ENCODE measurements at places on chromosomes 6 and 20.

GRCh38 chr6:159086033-159086618 lies 41.3 kb upstream of the TAGAP start:
- DNase-seq = no peak

GRCh38 chr6:144697369-144697760 lies 412.2 kb downstream of the UTRN start:
- no peak for DNase-seq

GRCh38 chr6:68876792-68877493 lies 241.9 kb downstream of the ADGRB3 start:
- DNase-seq = no peak

DNA sequence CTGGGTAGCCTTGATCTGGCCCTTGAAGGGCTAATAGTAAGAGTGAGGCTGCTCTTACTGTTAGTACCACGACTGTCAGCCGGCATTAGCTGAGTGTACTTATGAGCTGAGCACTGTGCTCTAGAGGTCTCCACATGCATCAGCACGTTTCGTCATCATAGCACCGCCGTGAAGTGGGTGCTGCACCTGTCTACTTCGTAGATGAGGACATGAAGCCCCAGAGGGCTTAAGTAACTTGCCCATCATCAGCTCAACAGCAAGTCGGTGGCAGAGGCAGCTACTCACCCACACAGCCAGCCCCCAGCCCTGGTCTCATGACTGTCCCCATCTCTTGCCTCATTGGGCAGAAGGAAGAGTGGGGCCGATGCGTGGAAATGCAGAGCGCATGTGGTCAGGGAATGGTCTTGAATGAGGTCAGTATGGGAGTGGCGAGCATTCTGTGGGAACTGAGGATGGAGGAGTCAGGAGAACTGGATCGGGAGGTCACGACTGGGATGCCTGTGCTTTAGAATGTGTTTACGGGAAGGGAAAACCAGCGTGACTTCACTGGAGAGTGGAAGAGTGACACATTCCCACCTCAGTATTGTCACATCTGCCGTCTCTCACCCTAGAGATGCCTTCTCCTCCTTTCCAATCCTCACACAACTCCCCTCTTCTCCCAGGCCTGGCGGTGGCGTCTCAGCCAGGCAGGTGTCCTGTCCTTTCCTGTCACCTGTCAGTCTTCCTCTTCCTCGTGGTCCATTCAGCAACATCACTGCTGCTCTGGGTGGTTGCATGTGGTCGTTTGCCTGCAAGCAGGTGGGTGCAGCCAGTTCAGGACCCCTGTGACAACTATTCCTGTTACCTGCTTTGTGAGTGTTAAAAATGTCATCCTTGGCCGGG lies 6.0 kb downstream of the SYTL3 start:
- no peak for DNase-seq

DNA sequence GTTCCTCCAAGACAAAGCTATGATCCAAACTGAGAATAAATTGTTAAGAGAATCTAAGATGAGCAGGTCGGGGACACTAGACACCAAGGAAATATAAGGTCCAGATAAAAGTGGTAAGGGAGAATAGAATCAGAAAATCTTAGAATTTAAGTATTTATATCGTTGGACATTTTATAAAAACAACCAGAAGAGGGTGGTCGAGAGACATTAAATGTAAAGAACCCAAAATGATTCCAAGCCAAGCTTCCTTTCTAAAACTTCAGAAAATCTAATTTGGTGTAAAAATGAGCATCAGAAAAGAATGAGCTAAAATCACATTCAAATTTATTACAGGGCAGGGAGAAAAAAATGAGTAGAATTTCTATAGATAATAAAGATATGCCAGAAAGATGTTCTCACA lies 97.8 kb upstream of the OGFRL1 start:
- DNase-seq = peak; percentile 35

GRCh38 chr6:127824061-127824460 lies 76.8 kb downstream of the THEMIS start:
- no peak for DNase-seq

DNA sequence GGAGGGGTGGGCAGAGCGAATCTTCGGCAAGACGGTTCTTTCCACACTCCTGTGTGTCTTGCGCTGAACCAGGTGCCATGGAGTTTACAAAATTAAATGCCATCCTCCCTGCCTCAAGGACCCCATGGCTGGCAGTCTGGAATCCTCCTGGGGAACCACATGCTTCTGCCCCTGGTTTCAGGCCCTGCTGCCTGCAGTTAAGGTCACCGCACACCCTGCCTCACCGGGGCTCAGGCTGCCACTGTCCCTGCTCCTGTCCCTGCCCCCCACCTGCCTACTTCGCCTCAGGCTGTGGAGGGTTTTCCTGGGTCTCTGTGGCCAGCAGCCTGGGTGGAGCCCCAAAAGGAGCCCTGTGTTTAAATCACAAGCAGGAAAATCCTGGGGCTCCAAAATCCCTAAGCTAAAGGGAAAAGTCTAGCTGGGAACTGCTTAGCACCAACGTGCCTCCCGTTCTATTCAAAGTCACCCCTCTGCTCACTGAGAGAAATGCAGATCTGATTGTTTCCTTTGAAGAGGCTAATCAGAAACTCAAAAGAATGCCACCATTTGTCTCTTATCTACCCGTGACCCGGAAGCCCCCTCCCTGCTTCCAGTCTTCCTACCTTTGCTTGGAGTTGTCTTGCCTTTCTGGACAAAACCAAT lies 10.6 kb upstream of the TTLL2 start:
- DNase-seq = no peak

GRCh38 chr6:13729891-13730290 lies 18.3 kb upstream of the RANBP9 start:
- DNase-seq = no peak

DNA sequence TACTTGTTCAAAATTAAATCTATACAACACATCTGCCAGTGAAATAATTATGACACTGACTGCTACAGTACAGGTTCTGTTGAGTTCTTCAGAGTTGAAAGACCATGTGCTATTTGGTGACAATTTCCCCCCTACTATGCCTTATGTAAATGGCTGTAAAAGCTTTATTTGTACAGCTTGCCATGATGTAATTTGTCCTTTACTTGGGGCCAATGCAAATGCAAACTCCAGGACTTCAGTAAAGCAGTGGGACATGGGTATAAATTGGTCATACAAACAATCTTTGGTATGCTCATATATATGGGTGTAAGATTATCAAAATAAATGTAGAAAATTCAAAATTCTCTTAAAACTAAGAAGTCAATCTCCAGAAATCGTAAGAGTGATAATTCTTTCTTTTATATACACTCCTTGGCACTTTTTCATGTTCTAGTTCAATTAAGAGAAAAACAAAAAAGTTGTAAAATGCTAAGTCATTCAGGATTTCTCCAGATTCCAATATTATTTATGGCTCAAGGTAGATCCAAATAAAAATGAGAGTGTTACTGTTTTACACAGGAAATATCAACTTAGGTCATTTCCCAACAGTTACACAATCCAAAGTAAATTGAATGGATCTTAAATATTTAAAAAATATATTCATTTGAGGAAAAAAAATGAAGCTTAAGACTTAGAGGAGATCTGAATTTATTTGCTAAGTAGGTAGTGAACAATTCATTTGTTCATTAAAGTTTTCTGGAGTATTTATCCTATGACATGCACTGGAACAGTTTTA lies 1310.5 kb upstream of the CITED2 start:
- DNase-seq = no peak

- no peak for DNase-seq
These were observed 34.6 kb downstream of the PRDM13 start for GRCh38 chr6:99641270-99641669.

DNA sequence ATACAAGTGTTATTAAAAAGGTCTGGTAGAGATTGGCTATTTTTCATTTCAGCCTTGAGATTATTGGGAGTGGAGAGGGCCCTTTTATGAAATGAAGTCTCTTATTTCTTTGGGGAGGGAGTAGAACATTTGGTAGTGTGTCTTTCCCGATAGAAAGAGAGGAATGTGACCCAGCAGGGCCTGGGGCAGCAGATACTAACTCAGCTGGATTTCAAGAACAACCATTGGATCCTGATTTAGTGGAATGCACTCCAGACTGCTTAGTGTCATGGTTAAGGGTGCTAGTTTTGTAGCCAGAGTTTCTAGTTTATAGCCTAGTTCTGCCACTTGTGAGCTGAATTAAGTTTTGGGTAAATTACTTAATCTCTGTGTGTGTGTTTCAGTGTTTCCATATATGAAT lies 18.4 kb upstream of the FLRT3 start:
- no peak for DNase-seq

DNA sequence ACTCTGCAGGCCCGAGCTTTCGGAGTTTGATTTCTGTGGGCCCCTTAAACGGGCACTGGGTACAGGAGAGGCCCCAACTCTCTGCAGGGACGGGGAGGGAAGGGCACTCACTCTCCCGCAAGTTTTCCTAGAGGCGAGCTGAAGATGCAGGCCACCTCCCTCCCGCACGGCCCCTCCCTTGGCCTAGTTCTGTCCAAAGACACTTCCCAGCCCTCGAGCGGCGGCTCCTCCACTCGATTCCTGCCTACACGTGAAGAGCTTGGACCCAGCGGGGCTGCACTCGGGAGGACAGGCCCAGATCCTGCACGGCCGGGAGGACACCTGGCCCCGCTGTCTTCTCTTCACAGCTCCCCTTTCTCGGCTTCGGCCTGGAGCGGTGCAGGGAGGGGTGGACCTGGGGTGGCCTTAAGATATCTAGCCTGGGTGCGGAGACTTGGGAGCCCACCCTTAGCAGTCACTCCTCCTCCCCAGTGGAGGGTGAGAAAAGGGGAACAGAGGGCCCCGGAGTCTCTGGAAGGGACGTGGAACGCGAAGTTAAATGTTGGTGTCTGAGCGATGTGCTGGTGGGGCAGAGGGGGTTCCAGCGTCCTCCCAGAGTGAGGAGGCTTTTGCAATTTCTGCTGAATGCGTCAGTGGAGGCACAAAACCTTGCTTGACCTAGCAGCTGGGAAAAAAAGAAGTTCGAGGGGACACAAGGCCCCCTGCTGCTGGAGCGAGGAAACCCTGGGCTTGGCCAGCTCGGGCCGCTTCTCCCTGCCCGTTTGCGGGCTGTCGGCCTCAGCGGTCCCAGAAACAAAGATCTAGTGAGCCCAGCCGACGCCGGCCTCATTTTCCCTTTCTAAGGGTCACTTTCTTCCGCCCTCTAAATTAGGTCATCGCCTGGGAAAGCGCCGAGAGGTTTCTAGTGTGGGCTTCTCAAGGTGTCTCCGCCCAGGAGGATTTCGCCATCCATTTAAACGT lies 4.9 kb downstream of the OLIG3 start:
- DNase-seq = no peak

GRCh38 chr20:63014710-63015109 lies 7.9 kb upstream of the BHLHE23 start:
- no peak for DNase-seq

- peak; percentile 33 for DNase-seq
These were observed 263.5 kb upstream of the TAB2 start for GRCh38 chr6:149053848-149054558.

- DNase-seq = no peak
These were observed 15.7 kb downstream of the CPNE5 start for GRCh38 chr6:36823421-36824096.

DNA sequence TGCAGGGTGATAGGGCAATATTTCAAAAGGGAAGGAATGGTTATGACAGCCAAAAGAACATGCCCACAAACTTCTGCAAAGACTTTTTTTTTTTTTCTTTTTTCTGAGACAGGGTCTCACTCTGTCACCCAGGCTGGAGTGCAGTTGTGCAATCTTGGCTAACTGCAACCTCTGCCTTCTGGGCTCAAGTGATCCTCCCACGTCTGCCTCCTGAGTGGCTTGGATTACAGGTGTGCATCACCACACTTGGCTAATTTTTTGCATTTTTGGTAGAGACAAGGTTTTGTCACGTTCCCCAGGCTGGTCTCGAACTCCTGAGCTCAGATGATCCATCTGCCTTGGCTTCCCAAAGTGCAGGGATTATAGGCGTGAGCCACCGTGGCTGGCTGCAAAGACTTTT lies 117.6 kb upstream of the ADGRF1 start:
- no peak for DNase-seq

GRCh38 chr20:38551056-38551626 lies 29.9 kb upstream of the ADIG start:
- DNase-seq = no peak

- DNase-seq = no peak
These were observed 46.6 kb downstream of the PRSS35 start for GRCh38 chr6:83558975-83559374.

DNA sequence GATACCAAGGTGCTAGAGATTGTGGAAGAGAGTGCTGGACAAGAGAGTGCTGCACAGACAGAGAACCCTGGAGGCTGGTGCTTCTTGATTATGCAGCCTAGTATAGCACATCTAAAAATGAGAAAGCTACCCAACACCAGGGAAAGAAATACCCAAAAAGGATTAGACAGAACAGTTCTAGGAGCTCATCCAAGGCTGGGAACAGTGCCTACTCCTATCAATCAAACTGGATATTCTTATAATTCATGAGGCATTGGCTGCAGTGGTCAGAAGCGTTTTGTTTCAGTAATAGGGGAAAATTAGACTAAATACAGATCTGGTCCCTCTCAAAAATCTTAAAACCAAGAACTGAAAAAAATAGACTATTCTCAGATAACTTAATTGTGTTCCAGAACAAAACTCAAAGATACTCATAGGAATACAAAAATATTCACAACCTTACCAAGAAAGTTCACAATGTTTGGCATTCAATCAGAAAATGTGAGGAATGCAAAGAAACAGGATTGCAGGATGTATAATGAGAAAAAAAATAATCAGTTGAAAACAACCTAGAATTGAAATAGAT lies 222.9 kb downstream of the EPHA7 start:
- no peak for DNase-seq

- no peak for DNase-seq
These were observed 12.2 kb downstream of the MMP24 start for GRCh38 chr20:35238735-35239134.

GRCh38 chr6:137864812-137865508 lies 2.1 kb upstream of the TNFAIP3 start:
- no peak for DNase-seq

- DNase-seq = no peak
These were observed 104.9 kb downstream of the PDSS2 start for GRCh38 chr6:107354451-107354850.

- no peak for DNase-seq
These were observed 11.0 kb downstream of the ECT2L start for GRCh38 chr6:138806889-138807288.

DNA sequence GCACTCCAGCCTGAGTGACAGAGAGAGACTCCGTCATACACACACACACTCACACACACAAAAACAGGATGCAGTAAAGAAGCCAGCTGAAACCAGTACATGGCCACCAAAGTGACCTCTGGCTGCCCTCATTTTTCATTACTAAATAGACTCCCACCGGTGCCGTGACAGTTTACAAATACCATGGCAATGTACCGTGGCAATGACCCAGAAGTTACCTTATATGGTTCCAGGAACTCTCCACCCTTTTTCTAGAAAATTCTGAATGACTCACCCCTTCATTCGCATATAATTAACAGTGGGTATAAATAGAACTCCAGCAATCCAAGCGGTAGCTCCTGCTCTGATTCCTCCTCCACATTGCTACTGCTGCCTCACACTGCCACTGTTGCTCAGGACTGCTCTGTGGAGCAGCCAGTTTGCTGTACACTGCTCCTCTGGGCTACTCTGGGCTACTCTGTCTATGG lies 57.7 kb downstream of the SNX5 start:
- no peak for DNase-seq
